NCI-H2227 treated with DMSO at 0.1 percent for 48 hours (cell line): ENCODE measurements at places on chromosomes 12 and 14.

DNA sequence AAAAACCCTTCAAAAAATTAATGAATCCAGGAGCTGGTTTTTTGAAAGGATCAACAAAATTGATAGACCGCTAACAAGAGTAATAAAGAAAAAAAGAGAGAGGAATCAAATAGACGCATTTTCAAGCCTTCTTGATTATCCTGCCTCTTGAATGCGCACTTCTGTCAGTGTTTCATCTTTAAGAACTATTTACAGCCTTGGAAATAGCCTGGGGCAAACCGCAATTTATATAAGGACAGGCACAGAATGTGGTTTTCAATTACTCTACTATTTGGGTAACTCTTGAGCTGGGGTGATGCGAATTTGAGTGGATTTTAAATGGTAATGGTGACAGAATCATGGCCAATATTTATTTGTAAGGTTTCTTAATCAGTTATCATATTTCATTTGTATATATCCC lies 179.1 kb upstream of the OTX2 start:
- DNase-seq: no peak

- DNase-seq: no peak
Observed at GRCh38 chr12:88243982-88244381, 101.9 kb downstream of the TMTC3 start.

DNA sequence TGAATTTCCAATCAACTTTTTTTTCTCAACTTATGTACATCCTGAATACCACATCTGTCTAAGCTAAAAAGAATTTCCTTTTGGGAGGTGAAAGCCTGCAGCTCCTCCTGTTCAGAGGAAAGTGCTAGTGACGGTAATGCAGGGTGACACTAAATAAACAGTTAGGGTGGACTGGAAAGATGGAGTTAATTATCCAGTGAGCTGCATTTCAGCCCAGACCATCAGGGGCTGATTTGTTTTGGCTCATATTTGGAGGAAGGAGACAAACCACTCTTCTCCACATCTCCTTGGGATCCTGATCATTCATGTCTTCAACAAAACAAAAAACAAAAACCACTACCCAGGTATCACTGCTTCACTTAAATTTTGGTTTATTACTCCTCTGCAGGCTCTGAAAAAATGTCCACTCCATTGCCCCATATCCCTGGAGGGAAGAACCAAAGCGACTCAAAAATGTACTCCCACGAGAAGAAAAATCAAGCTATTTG lies 5.1 kb upstream of the SIX1 start:
- DNase-seq: no peak

DNA sequence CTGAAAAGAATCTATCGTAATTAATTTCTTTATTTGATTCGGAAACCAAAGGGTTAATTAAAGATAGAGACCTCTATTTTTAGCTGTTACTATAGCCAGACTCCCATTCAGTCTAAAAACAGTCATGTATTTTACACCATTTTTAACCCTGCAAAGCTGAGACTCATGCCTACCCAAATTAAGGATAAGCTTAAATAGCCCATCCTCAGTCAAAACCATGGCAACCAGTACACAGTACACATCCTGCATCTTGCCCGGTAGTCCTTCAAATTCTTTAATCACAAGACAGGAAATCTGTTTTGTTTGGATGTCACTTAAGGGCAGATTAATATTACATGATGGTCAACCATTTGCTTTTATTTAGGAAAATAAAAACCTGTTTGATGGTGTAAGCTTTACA lies 25.5 kb upstream of the KCNK10 start:
- no peak for DNase-seq

DNA sequence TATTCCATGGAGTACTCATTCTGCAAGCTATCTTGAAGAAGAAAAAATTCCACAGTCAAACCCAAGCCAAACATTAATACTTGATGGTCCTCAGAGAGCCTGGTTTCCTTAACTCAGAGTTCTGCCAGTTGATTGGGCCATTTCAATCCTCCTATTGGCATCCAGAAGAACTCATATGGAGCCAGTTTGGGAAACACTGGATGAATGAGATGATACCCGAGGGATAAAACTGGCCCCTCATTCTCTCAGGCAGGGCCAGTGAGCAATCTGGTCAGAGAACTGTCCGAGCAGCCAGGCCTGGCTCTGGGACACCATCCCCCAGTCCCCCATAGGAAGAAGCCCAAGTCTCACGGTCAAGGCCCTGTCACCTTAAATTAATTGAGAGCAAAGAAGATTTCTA lies 48.8 kb downstream of the NUAK1 start:
- no peak for DNase-seq

DNA sequence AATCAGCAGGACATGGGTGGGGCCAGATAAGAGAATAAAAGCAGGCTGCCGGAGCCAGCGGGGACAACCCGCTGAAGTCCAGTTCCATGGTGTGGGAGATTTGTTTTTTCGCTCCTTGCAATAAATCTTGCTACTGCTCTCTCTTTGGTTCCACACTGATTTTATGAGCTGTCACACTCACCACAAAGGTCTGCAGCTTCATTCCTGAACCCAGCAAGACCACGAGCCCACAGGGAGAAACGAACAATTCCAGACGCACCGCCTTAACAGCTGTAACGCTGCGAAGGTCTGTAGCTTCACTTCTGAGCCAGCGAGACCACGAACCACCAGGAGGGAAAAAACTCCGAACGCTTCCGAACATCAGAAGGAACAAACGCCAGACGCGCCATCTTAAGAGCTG lies 2.8 kb upstream of the CNIH1 start:
- DNase-seq: no peak

- DNase-seq: no peak
Observed at GRCh38 chr12:123149501-123150274, 1.2 kb downstream of the PITPNM2 start.

- DNase-seq: no peak
Observed at GRCh38 chr12:116600959-116601918, 42.1 kb downstream of the MAP1LC3B2 start.

- no peak for DNase-seq
Observed at GRCh38 chr12:12747278-12747677, 30.1 kb downstream of the CDKN1B start.

- DNase-seq: no peak
Observed at GRCh38 chr12:2268471-2269286, 215.9 kb downstream of the CACNA1C start.

DNA sequence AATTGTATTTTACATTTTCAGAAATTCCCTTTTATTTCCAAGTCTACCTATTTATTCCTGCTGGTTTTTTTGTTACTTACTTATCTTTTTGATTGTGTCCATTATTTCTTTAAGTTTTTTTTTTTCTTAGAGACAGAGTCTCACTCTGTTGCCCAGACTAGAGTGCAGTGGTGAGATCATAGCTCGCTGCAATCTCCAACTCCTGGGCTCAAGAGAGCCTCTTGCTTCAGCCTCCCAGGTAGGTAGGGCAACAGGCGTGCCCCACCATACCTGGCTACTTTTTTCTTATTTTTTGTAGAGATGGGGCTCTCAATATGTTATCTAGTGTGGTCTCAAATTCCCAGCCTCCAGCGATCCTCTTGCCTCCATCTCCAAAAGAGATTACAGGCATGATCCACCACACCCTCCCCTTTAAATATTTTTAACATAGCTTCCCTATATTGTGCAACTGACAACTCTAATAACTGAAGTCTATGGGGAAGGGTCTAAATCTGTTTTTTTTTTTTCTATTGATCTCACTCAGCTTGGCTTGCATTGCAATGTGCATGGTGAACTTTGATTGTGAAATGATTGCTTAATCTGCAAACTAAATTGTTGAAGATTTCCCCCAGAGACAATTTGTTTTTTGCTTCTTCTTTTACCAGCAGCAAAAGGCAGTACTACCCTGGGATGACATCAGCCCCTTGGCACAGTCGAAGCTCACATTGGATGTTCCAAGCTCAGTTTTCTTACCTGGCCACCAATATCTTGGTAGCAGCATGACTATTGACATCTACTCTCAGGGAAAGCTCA lies 25.7 kb upstream of the COCH start:
- DNase-seq: no peak

- DNase-seq: no peak
Observed at GRCh38 chr12:53223389-53224060, 8.5 kb downstream of the RARG start.

DNA sequence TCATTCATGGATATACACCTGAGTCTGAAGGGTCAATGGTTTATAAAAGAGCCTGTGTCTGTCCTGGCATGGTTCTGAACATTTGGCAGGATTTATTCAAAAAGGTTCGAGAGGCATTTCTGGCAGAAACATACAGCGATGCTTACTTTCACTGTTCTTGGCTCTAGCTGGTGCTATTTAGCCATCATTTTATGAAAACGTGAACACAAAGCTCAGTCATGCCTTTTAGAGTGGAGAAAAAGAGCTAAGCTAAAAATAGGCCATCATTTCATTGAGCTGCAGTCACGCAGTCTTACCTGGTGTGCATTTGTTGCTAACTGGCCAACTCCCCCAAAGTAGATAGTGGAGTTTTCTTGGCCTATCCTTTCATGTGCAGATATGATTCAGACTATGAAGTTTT lies 1209.5 kb downstream of the SLC16A7 start:
- DNase-seq: no peak

- DNase-seq: peak; percentile 66
Observed at GRCh38 chr14:92039063-92039718, 668 bp downstream of the TRIP11 start.

DNA sequence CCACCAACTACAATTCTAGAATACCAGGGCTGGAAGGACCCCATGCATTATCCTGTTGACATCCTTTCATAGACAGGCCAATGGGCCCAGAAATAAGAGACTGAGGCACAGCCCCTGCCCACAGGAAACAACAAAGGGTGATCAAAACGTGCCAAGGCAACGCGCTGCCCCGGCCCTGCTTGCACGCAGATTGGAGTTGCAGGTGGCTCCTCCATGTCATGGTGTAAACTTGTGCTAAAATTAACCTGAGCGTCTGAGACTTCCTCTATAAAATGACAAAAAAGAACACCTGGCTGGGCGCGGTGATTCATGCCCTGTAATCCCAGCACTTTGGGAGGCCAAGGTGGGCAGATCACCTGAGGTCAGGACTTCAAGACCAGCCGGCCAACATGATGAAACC lies 30.1 kb downstream of the SPRING1 start:
- DNase-seq: no peak

DNA sequence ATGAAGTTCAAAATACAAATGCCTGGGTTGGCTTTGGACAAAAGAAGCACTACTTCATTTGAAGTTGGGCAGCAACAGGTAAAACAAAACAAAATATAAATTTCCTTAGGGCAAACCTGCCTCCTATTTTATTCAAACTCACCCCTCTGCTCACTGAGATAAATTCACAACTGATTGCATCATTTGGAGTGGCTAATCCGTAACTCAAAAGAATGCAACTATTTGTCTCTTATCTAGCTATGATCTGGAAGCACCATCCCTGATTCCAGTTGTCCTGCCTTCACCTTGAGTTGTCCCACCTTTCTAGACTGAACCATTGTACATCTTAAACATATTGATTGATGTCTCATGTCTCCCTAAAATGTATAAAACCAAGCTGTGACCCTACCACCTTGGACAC lies 145.0 kb downstream of the CCER1 start:
- no peak for DNase-seq

DNA sequence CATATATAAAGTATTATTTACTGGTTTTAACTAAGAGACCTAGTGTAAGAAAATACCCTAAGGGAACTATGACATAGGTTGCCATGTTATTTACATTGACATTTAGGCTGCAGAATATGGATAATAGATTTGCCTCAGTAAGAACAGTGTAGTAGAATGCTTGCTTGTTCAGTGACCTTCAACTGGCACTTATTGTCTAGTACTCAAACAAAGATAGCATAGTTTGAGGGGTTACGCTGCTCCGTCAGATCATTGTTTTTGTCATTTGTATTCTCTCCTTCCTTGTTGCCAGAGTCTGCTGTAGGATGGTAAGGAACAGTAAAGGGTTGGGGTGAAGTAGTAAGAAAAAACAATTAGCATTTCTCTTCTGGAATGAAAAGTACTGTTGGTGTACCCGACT lies 33.2 kb downstream of the TOGARAM1 start:
- no peak for DNase-seq
